ENCODE measurements at places on chromosomes 16 and 17.
A peak's percentile ranks its signal among the peaks of the same experiment; 100 is the strongest.

DNA sequence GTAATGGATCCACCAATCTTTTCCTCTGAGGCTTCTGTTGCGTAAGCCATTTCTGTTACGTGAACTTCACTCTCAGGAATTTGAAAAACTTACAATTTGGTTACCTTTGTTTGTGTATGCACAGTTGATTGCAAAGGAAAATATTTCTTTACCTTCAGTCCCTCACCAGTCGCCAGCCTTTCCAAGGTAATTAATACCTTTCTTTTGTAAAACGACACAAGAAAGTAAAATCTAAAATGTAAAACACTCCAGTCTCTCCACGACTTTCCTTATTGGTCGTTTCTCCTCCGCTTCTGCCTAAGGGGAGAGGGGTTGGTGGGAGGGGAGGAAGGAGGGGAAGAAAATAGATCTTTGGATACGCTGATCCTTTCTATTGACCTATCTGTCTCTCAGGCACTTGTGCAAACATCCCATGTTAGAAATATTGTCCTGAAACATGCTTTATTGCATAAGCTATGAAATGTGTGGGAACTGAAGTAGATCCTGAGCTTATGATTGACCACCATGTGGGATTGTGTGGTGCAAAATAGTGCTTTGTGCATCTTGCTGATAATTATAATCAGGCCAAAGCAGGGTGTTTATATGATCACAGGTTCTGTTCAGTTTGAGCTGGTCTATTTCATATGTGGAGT lies 32.4 kb upstream of the EFCAB13 start:
- no peak for DNase-seq

DNA sequence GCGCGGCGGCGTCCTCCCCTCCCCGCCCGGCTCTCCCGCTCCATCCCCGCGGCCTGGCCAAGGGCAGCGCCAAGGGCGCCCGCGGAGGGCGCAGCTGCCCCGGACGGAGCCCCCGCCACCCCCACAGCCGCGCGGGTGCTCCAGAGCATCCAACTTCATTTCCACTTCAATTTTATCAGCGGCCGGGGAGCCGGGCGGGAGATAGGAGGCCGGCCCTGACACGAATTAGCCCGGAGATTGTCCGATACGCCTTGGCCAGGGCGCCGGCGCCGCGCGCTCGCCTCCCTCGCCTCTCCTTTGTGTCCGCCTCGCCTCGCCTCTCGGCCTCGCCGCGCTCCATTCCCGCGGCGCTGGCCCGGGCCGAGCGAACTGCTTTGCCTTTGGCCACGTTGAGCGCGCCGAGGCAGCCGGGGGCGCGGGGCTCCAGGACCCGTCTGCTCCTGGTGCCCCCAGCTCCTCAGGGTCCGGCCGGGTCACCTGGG lies 129.1 kb upstream of the LHX1 start:
- DNase-seq, result no peak

DNA sequence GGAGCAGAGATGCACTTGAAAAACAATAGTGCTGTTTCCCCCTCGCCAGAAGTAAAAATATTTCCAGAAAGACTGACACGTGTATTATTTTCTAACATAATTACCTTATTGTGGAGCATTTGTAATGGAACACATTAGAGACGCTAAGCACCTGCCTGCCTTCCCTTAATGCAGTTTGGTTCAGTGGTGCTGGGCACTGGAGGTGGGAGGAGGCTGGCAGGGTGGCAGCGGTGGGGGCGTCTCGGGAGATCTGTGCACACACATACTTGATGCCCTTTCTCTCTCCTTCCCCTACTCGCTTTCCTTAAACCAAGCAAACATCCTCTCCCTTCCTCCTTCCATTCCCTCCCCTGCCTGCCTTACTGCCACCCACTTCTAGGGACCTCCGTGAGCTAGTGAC lies 156.6 kb upstream of the SDK2 start:
- DNase-seq, result no peak

DNA sequence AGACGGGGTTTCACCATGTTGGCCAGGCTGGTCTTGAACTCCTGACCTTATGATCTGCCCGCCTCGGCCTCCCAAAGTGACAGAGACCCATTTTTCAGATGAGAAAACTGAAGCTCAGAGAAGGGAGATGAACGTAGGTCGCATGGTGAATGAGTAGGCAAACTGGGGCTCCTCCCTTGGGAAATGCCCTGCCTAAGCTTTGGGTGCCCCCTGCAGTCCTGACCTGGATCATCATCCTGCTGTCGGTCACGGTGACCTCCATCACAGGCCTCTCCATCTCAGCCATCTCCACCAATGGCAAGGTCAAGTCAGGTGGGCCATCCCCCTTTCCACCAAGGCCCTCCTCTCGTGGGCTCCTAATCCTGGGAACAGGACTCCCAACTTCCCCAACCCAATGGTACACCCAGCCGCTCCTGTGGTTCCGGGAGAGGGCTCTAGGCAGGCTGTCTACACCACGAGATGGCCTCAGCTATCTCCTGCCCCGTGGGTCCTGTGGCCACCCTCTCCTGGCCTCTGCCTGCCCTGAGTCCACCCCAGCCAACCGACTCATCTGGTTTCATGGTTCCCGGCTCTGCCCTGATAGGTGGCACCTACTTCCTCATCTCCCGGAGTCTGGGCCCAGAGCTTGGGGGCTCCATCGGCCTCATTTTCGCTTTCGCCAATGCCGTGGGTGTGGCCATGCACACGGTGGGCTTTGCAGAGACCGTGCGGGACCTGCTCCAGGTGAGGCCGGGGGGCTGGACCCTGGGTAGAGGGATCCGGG lies 4.7 kb downstream of the SLC12A3 start:
- peak; percentile 61 for DNase-seq

DNA sequence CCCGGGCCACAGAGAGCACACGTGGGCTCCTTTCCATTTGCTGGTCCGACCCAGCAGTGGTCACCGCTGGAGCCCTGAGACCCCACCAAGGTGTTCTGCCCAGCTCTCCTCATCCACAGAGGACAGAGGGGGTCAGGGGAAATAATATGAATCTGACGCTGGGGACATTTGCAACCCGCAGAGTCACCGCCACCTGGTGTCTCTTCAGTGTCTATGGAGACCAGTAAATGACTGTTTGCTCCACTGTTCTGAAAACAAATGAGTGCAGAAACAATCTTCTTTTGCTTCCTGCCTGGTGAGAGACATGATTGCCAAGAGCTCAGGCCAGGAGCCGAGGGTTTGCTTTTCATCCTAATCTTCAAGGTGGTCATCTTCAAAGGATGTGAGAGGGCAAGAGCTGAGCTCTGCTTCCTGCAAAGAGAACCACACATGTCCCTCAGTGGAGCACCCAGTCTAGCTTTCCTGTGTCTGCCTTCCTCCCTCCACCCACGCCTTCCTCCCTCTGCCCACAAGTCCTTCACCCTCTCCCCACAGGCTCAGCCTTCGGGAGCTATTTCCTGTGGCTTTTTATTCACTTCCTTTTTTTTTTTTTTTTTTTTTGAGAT lies 14.7 kb upstream of the KLHDC4 start:
- DNase-seq, result peak; percentile 85

DNA sequence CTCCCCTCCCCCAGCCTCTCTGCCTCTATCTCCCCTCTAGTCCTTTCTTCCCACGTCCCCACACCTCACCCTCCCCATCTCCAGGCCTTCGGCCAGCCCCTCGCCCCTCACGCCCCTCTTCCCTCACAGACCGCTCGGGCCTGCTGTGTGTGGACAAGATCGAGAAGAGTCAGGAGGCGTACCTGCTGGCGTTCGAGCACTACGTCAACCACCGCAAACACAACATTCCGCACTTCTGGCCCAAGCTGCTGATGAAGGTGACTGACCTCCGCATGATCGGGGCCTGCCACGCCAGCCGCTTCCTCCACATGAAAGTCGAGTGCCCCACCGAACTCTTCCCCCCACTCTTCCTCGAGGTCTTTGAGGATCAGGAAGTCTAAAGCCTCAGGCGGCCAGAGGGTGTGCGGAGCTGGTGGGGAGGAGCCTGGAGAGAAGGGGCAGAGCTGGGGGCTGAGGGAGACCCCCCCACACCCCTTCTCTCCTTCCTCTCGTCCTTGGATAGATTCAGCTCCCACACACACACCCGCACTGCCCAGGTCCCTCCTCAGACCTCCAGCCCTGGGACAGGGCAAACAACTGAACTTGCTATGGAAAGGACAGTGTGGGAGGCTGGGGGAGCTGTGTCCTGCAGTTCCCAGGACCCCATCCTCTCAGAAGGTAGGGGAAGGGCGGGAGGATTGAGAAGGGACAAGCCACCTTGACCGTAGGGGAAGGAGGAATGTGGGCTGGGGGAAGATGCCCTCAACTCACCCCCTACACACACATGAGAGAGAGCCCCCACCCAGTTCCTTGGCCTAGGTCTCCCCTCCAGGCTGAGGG lies 11.1 kb downstream of the NR1D1 start:
- DNase-seq, result no peak

DNA sequence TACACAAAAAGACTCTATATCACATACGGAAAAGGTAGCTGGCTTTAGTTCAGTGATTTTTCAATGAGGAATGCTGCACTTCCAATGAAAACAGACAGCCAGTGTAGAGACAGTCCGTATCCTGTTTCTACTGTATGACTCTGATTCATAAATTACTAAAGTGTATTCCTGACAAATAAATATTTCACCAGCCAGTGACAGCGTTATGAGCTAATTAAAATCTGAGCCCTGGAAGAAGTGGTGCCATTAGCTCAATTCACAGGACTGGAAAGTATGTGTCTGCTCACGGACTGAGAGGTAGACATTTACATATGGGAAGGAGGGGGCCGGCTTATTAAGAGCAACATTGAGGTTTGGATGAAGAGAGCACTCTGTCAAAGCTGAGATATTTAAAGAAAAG lies 207.9 kb upstream of the RBFOX1 start:
- DNase-seq, result no peak

DNA sequence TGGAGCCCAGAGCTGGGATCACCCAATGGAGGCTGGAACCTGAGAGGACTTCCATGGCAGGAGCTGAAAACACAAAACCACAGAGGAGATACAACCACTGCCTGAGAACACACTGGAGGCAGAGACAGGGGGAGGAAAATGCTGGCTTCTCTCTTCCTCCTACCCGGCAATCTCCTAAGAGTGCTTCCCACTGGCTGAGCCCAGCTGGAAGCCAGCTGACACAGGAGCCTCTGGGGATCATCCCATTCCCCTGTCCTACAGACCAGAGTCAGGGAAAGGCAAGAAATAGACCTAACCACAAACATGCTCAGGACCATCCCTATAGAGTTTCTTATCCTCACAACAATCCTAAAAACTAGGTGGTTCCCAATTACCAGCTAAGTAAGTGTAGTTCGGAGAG lies 112.4 kb upstream of the CDH5 start:
- no peak for DNase-seq

GRCh38 chr16:50451951-50452508 lies 83.2 kb upstream of the BRD7 start:
- no peak for DNase-seq

- DNase-seq, result peak; percentile 52
Observed at GRCh38 chr17:55722742-55723487, at the start of gene TMEM100. Gene TMEM100, minus strand, starts transcription at chr17:55722864. Its CDS starts 1,794 bp downstream, at chr17:55721070.

- DNase-seq, result no peak
Observed at GRCh38 chr16:57305159-57305811, 20.8 kb upstream of the PLLP start.

- DNase-seq, result no peak
Observed at GRCh38 chr16:5007256-5007655, 26.5 kb downstream of the NAGPA start.

- DNase-seq, result no peak
Observed at GRCh38 chr17:42459256-42459800, 650 bp downstream of the ATP6V0A1 start.

- DNase-seq, result no peak
Observed at GRCh38 chr16:31215287-31216162, 1.4 kb downstream of the PYDC1 start.

GRCh38 chr16:85830821-85831220 lies 31.3 kb downstream of the COX4I1 start:
- DNase-seq, result no peak

GRCh38 chr17:45101883-45102811 lies 30.2 kb downstream of the PLCD3 start:
- DNase-seq, result no peak

DNA sequence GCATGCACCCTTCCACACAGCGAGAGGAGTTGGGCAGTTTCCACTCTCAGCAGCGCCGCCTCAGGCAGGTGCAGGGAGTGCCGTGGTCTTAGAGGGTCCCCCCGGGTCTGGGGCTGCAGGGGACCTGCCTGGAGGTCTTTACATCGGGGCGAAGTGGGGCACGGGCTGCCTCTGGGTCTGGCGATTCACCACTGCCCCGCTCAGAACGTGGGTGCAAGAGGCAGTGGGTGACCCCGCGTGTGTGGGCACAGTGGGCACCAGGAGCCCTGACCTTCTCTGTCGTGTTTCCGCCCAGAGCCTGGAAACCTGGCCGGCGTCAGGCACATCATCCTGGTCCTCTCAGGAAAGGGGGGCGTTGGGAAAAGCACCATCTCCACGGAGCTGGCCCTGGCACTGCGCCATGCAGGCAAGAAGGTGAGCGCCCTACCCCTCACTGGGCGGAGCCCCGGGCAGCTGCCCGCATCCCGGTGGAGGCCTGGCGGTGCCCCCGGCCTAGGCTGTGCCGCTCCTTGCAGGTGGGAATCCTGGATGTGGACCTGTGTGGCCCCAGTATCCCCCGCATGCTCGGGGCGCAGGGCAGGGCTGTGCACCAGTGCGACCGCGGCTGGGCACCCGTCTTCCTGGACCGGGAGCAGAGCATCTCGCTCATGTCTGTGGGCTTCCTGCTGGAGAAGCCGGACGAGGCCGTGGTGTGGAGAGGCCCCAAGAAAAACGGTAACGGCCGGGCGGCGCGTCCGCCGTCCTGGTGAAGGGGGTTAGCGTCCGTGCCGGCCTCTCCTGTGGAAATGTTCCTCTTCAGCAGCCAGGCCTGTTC lies 3.7 kb downstream of the NUBP2 start:
- no peak for DNase-seq

- DNase-seq, result peak; percentile 35
Observed at GRCh38 chr17:31715446-31715845, 143.6 kb downstream of the COPRS start.

DNA sequence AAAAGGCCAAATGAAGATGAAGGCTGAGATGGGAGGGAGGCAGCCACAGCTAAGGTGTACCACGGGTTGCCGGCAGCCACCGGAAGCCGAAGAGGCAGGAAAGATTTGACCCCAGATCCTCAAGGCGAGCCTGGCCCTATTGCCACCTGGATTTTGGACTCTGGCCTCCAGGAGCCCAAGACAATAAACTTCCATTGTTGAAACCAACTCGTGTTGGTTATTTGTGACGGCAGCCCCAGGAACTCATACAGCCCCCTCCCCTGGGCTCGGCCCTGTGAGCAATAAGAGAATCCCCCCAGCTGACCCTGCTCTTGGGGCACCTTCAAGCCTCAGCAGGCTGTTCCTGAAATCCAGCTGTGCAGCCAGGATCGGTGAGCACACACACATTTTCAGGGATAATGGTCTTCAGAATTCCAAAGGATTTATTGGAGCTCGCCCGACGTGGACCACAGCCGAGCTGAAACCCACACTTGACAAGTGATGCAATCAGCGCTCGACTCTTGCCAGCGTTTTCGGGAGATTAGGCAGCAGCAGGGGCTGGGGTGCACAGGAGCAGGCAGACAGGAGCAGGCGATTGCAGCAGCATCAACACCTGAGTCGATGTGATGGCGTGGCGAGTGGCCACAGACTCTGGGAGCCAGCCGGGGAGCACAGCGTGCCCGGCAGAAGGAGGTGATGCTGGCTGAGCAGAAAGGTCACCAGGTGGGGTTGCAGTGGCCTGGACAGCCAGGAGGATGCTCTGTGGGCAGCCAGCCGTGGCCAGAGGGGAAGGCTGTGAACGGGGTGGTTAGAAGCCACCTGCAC lies 22.4 kb upstream of the CBX4 start:
- DNase-seq, result no peak

- peak; percentile 47 for DNase-seq
Observed at GRCh38 chr16:28187595-28188004, 24.2 kb downstream of the XPO6 start.
